HuH-7 (cell line): ENCODE measurements at places on chromosomes 6 and 20.

DNA sequence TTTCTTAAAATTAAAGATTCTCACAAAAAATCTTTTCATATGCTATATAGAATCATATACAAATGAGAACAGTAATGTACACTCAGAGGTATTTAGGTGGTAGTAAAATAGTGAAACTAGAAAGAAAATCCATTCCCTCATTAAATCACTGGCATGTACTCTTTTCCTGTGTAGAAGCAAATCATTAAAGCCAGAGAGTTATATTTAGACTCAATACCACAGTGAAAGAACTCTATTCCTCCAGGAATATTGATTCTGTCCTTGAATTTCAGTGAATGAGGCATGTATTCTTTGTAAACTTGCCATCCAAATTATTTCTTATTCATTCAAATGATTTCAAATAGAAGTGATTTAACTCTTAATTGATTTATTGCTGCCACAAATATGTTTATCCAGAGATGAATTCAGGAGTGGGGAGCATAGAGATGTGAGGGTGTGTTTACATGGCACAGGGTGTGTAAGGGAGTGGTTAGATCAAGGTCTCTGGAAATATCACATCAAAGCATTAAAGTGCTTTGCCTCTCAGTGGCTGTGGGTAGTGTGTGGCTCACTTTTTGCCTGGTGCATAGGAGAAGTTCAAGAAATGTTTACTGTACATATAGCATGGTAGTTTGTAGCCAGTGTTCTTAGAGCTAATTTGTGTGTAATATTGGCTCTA is 141.2 kb downstream of the FAM83B start:
- DNase-seq, result no peak

DNA sequence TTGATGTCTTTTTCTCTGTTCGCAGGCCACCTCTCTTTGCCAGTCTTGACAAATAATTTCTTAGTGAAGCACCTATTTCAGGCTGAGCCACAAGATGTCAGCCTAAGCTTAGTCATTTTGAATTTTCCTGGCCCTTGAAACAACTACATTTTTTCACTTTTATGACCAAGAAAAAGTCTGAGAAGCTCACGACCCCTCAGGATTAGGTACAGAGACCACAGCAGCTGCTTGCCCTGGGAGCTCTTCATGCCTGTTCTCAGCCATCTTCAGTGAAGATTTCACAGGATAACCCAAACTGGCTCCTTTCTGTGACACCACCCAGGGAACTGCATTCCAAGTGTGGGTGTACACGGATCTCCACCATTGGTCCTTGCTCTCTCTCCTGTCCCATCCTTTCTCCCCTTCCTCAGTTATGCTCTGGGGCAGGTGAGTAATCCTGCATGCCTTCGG is 38.4 kb upstream of the SPTLC3 start:
- peak; percentile 32 for DNase-seq

GRCh38 chr20:59414936-59415623 is 114.7 kb downstream of the EDN3 start:
- DNase-seq, result no peak

DNA sequence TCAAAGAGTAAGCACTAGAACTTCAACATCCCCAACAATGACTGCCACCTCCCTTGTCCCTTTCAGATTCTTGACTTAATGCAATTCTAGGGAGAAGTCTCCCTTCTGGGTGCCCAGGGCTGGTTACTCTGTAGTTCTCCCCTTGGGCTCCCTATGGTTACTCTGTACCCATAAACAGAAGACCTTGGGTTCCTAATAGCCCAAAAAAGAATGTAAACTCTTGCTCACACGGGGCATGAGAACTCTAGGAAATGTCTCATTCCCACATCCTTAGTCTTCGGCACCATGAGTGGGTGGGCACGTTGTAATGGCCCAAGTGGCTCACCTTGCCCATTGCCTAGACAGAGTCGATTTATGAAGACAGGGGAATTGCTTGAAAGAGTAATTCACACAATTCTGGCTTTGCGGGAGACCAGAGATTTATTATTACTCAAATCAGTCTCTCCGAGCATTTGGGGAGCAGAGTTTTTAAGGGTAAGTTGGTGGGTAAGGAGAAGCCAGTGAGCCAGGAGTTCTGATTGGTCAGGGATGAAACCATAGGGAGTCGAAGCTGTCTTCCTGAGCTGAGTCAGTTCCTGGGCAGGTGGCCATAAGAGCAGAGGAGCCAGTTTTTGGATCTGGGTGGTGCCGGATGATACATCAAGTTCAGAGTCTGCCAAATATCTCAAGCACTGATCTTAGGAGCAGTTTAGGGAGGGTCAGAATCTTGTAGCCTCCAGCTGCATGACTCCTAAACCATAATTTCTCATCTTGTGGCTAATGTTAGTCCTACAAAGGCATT is 61.2 kb upstream of the SIRPG start:
- DNase-seq, result no peak

DNA sequence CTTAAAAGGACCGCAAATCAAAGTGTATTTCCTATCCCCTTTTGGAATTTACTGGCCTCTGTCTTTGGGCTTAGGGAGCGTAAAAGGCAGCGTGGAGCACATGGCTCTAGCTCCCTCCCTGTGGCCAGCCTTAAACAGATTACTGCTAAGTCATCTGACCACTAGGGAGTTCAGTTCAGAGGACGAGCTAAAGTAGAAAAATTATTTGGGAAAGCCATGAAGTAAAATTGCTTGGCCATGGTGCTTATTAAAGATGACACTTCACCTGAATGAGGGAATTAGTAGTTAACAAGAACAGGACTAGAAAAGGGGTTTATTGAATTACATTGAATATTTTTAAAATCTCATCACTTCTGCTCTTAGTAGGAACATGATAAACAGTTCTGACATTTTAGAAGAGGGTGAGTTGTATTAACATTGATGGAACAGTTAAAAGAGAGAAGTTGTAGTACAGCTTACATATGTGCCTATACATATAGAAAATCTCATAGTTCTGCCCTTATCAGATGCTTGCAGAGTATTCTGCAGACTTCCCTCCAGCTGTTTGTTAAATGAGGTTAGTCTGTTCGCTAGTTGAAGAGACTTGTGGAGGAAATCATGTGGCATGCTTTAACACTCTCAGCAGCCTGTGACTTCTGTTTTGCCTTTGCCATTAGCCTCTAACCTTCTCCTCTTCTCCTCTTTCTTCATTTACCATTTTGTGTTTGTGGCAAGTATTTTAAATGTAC is 31.2 kb upstream of the MAPK13 start:
- DNase-seq, result no peak

GRCh38 chr6:169972736-169973135 is 221.3 kb downstream of the ERMARD start:
- DNase-seq, result no peak

DNA sequence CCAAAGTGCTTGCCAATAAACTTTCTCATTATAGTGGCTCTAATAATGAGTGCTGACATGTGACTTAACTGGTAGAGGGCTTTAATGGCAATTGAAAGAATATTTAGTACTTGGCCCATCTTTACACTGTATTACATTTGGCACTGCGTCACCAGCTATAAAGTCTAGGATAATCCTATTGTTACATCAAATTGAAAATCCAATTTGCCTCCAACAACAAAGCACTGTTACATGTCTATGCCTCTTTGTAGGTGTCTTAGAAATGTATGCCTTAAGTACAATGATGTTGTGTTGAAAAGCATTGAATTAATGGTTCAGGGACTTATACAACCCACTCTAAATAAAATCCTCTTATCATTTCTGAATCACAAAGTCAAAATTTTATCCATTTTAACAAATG is 420.4 kb upstream of the JAG1 start:
- no peak for DNase-seq

DNA sequence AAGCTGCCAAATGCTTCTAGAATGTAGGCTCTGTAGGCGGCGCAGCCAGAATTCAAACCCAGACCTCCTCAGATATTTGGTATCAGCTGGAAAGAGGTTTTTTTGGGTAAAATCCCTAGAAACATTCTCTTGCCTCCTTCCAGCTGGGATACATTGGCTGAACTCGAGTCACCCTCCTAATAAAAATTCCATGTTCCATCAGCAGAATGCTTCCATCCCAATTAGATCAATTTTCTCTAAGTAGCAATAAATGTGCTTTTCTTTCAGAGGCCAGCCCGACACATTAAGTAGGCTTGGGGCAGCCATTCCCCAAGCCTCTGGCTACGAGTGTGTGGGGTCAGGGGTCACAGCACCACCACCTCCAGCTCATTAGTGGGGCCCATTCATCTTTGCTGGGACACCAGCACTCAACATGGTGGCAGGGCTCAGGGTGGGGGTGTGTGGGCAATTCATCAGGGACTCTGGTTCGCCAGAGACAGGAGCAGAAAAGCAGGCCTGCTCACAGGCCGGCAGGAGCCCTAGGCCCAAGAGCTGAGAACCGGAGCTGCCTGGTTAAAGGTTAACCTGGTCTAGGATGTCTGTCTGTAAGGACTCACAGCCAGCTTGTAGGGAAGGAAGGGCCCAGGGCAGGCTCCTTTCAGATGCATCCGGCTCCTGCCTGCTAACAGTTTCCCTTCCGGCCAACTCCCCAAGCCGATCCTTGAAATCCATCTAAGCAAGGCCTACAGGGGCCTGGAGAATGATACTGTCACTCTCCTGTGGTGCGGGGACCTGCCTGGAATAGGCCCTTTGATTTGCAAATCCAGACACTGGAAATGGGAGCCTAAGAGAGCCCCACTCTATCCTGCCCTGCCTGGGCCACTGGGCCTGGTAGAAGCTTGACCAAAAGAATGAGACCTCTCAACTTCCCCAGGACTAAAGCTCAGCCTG is 159.1 kb upstream of the TOP1 start:
- DNase-seq, result no peak

DNA sequence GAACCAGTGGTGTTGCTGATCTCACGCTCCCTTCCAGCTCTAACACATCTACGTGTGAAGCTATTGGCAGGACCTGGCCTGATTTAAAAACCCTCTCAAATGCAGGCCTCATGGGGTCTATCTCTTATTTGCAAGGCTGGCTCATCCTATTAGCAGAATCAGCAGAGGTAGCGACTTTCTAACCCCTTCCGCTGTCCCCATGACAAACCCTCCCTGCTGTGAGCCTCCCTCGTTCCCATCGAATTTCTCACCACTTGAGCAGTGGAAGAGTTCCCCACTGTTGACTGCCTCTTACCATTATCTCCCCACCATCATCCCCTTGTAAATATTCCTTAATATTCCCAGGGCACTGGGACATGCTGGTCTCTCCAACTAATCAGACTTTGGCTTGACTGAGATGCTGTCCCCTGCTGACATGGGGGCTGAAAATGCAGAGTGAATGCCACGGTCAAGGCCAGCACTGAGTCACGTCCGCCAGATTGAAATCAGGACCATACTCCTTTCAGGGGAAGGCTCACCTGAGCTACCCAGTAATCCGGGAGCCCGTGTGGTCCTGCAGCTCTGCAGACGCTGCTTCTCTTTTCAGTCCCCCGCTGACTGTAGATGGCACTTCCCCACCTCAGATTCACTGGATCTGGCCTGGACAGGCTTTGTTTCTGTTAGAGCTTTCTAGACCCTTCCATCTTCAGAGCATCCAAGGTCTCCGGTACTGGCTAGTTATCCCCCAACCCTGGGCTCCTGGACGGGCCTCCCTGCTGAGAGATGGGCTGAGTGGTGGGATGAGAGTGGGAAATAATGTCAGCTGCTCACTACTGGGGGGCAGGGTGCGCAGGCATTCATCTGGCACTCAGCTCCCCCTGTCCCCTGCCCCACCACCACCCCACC is 23.1 kb downstream of the AAR2 start:
- no peak for DNase-seq

- DNase-seq, result no peak
Measured at GRCh38 chr20:33553516-33553915, 63.6 kb downstream of the CBFA2T2 start.

DNA sequence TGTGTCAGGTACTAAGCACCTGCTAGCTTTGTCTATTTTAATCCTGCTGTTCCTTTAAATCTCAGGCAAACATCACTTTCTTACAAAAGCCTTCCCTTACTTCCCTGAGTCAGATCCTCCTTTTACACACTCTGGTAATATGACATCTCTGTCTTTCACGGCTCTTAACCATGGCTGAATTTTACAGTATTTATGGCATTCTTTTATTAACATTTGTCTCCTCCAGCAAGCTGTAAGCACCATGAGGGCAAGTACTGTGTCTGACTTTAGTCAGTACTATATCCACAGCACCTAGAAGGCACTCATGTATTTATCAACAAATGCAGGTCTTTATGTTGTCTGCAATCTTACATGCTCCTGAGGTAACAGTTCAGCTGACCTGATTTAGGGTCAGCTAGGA is 33.7 kb upstream of the HBS1L start:
- no peak for DNase-seq

DNA sequence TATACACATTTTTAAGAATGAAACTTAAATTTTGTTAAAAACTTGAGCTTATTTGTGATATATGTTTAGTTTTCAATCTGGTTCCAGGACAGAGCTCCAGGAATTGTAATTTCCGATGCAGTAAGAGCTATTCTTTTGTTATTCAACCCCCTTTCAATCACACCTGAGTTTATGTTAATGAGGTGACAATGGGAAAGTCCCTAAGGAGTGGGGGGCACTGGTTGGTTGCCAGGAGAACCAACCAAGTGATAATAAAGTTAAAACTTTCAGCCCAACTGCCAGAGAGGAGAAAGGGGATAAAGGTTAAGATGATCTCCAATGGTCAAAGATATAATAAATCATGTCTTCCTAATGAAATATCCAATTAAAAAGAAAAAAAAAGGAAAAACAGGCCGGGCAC is 19.8 kb downstream of the MDN1 start:
- DNase-seq, result no peak

DNA sequence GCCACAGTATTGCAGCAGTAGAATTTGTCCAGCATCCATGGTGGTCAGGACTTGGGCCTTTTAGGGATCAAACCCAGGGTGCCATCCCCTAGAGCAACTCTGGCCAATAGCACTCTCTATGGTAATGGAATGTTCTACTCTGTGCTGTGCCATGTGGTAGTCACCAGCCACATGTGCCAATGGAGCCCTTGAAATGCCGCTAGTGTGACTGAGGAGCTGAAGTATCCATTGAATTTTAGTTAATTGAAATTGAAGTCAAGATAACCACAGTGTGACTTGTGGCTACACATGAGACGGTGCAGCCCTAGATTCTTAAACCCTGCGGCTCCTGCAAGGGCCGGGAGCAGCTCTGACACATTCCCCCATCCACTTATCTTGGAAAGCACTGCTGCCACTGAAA is 54.6 kb downstream of the SLC2A10 start:
- no peak for DNase-seq

DNA sequence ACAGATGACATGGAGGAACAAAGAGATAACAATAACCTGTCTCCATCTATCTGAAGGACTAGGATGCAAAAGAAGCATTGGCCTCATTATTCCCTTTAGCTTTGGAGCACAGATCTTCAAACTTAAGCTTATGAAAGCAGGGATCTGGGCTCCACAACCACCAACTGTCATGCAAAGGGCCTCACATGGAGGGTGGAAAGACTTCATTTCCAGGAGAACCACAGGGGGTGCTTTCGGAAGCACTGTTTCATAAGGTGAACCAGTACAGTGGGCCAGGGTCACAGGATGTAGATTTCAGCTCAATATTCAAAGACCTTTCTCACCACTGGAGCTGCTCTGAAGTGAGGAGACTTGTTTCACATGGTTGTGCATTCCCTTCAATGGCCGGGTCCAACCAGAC is 55.1 kb upstream of the MYB start:
- no peak for DNase-seq

DNA sequence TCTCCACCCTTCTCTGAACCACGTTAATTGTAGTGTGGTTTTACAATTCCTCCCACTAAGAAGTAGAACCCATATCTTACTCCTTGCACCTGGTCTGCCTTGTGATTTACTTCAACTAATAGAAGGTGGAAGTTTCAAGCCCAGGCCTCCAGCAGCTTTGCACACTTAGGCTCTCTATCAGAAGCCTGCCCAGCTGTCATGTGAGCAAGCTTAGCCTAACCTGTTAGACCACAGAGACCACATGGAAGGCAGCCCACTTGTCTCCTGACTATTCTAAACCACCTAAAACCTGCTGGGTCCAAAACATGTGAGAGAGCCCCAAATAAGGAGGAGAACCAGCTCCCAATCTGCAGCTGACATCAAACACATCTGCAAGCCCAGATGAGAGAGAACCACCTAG is 127.6 kb upstream of the BTBD3 start:
- no peak for DNase-seq
